B cell (primary cell): ENCODE measurements at places on chromosomes 11 and 22.
A peak's percentile ranks its signal among the peaks of the same experiment; 100 is the strongest.

DNA sequence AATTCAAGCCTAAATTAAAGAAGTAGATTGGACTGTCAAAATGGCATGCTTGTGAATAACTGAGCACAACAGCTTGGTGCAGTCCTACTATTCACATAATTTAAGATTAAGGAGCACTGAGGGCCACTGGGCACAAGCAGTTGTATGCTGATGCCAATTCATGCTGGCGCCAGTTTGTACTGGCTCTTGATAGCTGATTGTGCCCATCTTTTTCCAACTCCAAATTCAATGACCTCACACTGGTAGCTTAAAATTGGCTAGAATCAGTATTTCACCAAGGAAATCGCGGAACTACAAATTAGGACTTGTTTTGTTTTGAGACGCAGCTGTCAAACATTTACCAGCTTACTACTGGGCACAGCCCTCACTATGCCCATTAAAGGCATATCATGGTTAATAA lies 969.2 kb downstream of the JRKL start:
- no peak for DNase-seq

GRCh38 chr11:102564110-102564509 lies 33.6 kb upstream of the MMP7 start:
- no peak for DNase-seq

DNA sequence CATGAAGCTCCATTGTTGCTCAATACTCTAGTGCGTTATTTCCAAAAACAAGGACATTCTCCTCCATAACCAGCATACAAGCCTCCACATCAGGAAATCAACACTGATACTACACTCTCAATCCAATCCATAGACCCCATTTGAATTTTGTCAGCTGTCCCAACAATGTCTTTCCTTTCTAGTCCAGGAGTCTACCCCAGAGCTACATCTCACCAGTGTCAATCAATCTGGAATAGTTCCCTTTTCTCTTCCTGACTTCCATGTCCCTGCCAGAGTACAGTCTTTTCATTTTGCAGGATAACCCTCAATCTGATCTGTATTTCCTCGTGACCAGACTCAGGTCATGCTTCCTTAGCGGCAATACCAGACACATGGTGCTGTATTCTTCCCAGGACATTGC lies 43.0 kb downstream of the TCF20 start:
- DNase-seq, result no peak

GRCh38 chr11:29282088-29282487 lies 734.7 kb downstream of the KCNA4 start:
- no peak for DNase-seq

GRCh38 chr11:89521294-89521693 lies 30.1 kb upstream of the NOX4 start:
- DNase-seq, result no peak

DNA sequence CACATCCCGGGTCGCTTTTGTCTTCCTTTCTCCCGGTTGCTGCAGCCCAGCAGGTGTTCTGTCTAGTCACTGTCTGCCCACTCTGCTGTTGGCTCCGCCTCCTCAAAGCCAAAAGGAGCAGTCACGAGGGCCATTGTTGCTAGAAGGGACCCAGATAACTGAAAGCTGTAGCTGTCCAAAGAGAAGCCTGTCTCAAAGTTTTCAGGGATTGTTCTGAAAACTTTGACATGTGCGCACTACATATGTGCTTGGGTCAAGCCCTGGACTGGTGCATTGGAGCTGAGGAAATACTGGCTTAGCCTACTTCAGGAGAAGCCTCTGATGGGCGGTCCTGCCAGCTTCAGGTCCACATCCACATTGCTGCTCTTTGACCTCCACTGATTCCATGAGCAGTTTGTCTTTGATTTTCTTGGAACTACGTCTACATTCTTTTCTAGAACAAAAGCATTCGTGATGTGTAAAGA lies 8.8 kb upstream of the OR2AT4 start:
- DNase-seq, result no peak

DNA sequence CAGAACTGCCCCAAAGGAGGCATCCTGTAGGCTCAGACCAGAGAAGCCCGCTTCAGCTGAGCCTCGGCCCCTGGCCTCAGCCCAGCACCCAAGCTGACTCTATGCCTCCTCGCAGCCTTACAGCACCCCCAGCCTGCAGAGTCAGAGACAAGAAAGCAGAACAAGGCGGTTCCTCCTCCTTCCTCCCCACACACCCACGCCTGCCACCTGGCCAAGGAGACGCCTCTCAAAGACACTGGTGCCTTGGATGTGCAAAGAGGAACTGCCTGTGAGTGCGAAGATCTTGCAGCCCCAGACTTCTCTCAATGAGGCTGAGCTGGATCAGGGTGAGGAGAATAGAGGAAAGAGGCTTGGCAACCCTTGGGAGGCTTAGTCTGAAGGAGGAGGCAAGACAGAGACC lies 60.2 kb downstream of the PDE2A start:
- peak; percentile 90 for DNase-seq

DNA sequence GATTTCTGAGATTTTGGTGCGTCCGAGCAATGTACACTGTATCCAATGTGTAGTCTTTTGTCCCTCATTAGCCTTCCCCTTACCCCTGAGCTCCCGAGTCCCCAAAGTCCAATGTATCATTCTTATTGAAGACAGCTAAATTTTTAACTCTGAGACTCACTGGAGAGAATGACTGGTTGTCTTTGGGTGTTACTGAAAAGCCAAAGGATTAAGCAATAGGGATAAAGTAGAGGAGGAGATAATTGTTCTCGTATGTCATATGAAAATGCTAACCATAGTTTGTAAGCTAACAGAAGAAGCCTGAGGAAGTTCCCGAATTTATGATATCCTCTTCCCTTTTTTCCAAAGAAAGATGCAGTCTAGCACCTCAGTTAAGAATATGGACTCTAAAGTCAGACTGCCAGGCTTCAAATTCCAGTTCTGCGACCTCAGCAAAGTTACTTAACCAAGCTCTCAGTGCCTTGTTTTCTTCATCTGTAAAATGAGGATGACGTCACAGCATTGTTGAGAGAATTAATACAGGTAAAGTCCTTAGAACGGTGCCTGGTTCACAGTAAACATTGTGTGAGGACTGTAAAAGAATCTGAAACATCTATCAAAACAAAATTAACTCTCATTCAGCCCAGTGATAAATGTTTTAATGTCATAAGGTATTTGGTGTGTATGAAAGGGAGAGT lies 1.6 kb upstream of the MSANTD2 start:
- DNase-seq, result no peak

DNA sequence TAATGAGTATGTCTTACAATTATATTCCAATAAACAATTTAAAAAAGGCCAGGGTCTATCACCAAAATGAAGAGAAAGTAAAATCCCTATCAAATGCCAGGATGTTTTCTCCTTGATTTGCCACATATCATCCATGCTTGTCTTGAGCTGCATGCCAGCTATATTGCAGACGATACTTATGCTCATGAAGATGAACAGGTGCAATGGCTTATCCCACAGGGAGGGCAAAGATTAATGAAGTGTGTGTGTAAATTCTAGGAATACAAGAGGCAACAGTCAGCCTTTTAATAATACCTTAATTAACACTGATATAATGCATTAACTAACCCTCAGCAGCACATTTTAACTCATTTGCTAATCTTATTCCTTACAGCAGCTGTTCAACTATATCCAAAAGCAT lies 850.5 kb downstream of the KCNA4 start:
- no peak for DNase-seq

- DNase-seq, result no peak
These were observed 6.9 kb upstream of the PHOX2A start for GRCh38 chr11:72250661-72251464.

DNA sequence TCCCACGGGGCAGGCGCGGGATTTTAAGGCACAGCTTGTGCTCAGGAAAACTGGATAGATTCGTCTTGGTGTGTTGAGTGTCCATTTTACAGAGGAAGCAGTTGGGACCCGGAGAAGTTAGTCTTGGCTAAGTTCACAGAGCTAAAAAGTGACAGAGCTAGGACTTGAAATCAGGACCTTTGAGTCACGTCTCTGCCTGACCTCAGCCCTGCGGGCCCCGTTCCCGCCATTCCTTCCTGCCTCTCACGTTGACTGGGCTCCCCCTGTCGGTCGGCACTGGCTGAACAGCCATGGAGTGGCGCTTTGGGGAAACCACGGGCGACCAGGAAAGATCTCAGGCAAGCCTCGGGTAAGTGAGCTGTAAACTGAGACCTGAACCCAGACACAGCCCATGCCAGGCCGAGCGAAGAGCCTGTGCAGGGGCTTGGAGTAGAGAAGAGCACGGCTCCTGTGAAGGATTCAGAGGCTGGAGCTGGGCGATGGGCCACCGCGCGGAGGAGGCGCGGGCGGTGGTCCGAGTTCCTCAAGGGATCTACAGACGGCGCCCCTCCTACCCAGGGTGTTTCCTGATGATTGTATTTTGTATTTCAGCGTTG lies 54.1 kb downstream of the WNT11 start:
- peak; percentile 80 for DNase-seq
